Eye (tissue), 1 donor: ENCODE measurements at places on chromosomes 12 and 14.

DNA sequence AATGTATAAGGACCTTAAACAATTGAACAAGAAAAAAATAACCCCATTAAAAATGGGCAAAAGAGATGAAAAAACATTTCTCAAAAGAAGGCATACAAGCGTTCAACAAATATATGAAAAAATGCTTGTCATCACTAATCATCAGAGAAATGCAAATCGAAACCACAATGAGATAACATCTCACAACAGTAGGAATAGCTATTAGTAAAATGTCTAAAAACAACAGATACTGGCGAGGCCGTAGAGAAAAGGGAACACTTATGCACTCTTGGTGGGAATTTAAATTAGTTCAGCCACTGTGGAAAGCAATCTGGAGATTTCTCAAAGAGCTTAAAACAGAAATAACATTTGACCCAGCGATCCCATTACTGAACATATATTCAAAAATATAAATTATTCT lies 769.8 kb upstream of the MGAT4C start:
- no peak for DNase-seq

GRCh38 chr14:92675976-92676375 lies 72.5 kb downstream of the LGMN start:
- no peak for DNase-seq

- DNase-seq = no peak
These were observed 314.5 kb downstream of the ALG10 start for GRCh38 chr12:34336619-34337465.

DNA sequence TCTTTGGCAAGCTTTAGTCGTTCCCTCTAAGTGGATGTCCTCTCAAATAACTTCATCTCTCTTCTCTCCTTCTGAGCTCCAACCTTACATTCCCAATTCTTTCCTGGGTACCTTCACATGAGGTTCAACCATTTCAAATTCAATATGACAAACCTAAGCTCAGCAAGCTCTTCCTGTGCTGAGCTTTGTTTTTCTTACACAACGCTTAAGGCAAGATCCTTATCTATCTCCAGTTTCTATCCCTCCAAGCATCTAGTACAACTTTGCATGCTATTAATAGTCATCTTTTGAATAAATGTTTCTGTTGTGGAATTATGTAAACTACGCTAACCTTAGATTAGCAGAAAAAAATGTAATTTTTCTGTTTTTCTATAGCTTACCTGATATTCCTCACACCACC lies 63.7 kb upstream of the IFNG-AS1 start:
- no peak for DNase-seq

GRCh38 chr14:87199381-87199780 lies 793.6 kb downstream of the GALC start:
- no peak for DNase-seq

DNA sequence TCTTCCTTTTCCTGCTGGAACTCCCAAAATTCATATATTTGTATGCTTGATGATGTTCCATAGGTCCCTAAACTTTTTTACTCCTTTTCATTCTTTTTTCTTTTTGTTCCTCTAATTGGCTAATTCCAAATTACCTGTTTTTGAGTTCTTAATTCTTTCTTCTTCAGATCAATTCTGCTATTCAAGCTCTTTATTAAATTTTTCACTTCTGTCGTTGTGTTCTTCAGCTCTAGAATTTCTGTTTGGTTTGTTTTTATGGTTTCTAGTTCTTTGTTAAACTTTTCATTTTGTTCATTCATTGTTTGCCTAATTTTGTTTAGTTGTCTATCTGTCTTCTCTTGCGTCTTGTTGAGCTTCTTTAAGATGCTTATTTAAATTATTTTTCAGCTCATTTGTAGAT lies 154.8 kb downstream of the TPH2 start:
- no peak for DNase-seq

DNA sequence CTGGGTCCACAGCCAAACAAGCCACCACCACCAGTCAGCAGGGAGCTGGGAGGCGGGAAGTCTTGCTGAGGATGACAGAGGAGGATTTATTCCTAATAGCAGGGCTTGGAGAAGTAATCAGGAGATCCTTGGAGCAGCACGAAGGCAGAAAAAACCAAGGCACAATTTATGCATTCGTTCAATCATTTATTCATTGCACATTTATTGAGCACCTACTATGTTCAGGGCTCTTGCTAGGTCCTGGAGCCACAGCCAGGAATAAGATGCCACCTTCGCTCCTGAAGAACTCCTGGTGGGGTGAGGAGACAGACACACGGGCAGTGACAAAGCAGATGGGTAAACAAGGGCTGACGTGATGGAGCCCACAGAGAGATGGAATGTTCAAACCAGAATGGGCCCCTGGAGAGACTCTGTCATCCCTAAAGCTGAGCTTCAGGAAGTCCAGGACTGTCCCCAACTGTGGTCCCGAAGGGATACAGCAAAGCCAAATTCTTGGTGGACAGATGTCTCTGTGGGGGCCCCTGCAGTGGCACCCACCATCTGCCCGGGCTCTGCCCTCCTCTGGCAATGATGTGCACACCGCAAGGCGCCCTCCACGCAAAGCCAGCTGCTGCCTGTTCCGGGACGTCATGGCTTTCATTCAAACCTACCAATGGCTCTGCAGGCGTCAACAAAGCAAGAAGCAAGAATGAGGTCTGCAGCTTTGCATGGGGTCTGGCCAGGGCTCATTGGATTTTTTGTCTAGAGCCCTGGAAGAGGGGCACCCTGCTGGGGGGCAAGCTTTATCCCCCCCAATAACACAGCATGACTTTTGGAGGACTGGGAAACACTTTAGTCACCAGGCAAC lies 3.0 kb upstream of the TESC start:
- peak; percentile 64 for DNase-seq

DNA sequence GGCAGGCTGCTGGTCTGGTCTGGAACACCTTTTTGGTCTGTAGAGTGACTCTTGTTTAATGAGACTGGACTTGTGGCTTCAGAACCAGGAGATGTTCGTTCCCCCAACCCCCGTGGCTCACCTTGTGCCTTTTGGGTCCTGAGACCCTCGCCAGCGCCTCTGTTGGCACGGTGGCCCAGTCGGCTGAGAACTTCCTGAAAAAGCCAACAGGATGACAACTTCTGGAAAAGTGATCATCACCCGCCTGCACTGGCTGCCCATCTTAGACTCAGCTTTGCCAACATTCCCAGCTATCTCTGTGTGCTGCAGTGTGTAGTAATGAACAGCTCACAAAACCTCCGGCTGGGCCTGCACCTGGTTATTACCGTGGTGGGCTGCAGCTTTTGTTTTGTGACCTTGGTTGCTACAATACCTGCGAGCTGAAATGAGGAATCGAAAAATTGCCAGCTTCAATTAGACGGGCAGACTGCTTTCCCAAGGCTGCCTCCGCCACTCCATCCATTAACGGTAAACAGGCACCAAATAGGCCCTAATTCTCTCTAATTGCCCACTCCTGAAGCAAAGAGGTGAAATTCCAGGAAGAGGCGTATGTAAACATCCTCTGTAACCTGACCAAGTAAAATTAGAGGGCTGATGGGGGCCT lies 16.0 kb downstream of the MEG3 start:
- no peak for DNase-seq

- no peak for DNase-seq
These were observed 1.1 kb upstream of the HOXC4 start for GRCh38 chr12:54052438-54053002.

GRCh38 chr14:58200480-58200841 lies 512 bp downstream of the ACTR10 start:
- DNase-seq = no peak

GRCh38 chr14:99681832-99682148 lies 2.3 kb upstream of the CYP46A1 start:
- DNase-seq = no peak

GRCh38 chr12:89217472-89217871 lies 134.8 kb downstream of the DUSP6 start:
- no peak for DNase-seq

GRCh38 chr14:36556811-36557433 lies 25.5 kb downstream of the NKX2-8 start:
- DNase-seq = peak; percentile 57

DNA sequence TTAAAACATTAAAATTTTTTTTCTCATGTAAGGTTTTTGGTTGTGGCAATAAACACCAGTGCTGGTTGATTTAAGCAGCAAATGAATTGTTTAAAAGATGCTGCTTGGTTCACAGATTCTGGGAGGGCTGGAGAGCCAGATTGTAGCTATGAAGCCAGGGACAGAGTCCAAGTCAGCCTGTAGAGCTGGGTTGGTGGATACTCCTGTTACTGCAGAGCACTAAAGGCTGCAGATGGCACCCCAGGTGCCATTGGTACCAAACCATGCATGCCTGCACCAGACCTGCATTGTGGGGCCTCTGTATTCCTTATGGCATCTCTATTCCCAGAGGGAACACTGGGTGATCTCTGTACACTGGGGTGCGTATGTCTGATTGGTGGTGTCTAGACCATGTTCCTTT lies 113.3 kb downstream of the SNAPC1 start:
- DNase-seq = no peak

DNA sequence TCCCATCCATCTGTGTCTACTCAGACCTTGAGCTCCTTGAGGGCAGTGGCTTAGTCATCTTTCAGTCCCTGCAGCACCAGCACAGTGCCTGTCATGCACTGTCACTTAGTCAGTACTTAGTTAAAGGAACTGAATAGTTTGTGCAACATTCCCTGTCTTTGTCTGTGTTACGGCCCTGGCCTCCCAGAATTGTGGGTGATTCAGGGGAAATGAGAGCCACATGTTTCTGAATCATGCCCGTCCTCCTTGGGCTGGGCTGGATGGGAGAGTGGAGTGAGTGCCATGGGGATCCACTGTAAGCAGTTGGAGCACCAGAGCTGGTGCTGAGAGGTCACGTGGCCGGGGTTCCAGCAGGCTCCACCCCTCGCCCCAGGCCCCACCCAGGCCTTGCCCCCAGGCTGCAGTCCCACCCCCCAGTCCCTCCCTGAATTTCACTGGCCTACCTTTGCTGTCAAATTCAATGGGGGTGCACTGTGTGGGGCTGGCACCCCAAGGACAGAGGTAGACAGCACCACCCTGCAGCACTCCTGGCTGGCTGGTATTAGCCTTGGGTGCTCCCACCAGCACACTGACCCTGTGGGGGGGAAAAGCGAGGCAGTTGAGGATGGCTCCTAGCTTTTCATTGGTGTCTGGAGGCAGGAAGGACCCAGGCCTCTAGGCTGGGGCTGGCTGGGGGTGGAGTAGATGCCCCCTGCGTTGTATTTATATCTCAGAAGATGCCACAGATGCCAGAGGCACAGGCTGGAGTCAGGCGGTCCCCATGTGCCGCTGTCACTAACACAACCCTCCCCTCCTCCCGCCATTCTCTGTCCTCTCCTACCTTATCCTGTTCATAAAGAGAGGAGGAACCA lies 7.5 kb downstream of the ITGA5 start:
- peak; percentile 29 for DNase-seq

DNA sequence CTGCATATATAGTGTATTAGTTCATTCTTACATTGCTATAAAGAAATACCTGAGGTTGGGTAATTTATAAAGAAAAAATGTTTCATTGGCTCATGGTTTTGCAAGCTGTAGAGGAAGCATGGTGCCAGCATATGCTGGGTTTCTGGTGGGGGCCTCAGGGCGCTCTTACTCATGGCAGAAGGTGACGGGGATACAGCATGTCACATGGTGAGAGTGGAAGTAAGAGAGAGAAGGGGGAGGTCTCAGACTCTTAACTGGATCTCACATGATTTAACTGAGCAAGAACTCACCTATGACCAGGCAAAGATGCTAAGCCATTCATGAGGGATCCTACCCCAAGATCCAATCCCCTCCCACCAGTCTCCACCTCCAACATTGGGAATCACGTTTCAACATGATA lies 15.9 kb upstream of the PAWR start:
- no peak for DNase-seq

GRCh38 chr14:26319139-26319864 lies 278.5 kb downstream of the NOVA1 start:
- no peak for DNase-seq

GRCh38 chr12:131827961-131828534 lies at the start of gene MMP17:
Gene MMP17, plus strand, starts transcription at chr12:131828393. Its CDS starts 102 bp downstream, at chr12:131828495.
- peak; percentile 83 for DNase-seq
